Thyroid gland (tissue), 4 donors: ENCODE measurements at places on chromosomes 16 and 17.
A peak's percentile ranks its signal among the peaks of the same experiment; 100 is the strongest.

DNA sequence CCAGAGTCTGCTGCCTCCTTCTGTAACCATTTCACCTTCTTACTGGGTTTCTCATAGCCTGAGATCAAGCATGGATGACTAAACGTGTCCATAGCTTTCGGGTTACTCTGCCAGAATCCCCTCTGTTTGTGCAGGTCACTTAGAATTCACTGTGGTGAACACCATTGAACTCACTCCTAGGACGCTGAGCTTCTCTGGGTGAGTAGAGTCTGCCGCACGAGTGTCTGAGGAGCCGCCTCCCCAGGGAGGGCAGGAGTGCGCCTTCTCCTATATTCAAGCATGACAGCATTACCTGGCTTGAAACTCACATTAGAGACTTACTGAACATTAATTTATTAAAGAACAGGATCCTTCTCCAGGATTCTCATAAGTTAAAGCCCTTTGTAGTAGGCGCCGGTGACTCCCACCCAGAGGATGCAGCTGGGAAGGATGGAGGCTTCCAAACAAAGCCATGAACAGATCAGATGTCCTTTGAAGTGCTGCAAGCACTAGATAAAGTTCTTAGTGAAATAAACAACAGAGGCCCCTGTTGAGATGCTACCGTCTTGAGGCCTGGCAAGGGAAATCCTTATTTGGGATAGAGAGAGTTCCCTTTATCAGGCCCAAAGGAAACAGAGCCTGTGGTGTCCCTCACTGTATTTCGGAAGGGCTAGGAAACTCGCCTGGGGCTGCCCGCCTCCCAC lies 144.6 kb upstream of the PLCG2 start:
- no peak for DNase-seq

- DNase-seq = no peak
These were observed 14.4 kb upstream of the MRPS23 start for GRCh38 chr17:57864273-57864672.

- DNase-seq = no peak
These were observed 9.5 kb upstream of the FAM83G start for GRCh38 chr17:19013806-19014627.

DNA sequence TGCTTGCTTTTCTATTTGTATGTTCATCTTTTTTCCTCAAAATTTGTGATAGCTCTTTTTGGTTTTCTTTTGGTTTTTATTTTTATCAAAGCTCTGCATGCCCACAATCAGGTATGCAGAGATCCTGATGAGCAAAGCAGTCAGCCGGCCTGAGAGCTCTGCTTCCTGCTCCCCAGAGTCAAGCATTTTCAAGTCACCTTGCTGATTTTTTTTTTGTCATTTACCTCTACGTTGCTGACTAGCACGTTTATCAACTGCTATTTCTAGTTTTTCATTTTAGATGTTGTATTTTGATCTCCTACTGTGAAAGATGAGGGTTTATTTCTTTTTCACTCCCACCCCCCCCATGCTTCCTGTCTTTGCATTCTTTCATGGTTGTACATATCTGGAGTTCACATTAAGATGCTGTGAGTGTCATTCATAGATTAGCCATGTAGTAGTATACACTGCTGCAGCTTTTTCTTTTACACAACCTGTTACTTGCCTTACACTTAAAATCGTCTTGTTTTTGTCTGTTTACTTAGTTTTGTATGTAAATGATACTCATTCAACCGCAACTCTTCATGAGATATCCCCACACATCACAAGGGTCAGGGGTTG lies 196.2 kb downstream of the LGALS9B start:
- DNase-seq = no peak

DNA sequence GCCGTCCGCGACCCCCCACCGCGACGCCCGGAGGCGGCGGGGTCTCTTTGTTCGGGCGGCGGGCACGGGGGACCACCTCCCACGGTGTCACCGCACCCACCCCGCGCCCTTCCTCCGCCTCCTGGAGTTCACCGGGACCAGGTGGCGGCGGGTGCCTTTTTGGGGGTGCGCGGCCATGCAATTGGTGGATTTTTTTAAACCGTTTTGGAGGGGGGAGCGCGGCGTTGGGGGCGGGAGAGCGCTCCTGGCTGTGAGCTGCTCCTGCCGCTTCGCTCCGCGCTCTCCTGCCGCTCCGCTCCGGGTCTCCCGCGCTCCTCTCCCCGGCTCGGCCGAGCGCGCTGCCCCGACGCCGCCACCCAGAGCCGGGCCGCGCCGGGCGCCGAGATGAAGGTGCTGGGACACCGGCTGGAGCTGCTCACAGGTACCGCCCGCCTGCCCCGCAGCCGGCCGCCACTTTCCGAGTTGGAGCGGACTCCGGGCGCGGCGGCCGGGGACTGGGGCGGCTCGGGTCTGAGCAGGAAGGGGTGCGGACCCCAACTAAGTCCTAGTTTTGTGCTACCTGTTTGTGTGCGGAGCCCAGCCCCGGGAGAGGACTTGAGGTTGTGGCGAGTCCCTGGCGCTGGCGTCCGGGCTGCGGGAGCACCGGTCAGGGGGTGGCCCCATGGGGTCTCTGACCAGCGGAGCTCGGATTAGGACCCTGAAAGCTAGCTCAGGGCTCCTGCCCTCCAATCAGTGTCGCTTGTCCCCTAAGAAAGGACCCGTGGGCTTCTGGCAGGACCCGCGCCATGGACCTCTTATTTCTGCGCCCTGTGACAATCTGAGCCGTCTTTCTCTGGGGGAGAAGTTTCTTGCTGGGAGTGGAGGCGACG lies 35.7 kb upstream of the NDRG4 start:
- peak; percentile 8 for DNase-seq

- no peak for DNase-seq
These were observed 44.8 kb downstream of the TIMM22 start for GRCh38 chr17:1041746-1042145.

GRCh38 chr17:58189436-58190146 lies 2.9 kb upstream of the EPX start:
- peak; percentile 70 for DNase-seq
